AG10803 (cell line): ENCODE measurements at places on chromosomes 4 and X.
A peak's percentile ranks its signal among the peaks of the same experiment; 100 is the strongest.

DNA sequence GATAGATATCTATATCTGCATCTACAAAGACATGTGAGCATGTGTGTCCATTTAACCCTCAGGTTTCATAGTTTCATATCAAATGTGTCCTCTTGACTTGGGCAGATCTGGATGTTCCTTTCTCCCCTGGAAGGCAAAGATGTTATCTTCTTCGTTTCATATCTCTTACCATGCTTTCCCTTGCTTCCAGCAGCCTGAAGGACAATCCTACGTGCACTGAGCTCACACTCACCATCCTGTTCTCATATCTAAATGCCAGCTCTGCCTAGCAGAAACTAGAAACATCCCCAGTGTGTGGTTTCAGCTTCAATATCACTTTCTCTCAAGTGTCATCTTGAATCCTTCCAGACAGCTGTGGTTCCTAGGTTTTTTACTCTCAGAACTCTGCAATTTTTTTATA lies 66.2 kb downstream of the ZAR1 start:
- no peak for DNase-seq

- no peak for DNase-seq
These were observed 97.8 kb downstream of the WFS1 start for GRCh38 chr4:6367371-6367851.

DNA sequence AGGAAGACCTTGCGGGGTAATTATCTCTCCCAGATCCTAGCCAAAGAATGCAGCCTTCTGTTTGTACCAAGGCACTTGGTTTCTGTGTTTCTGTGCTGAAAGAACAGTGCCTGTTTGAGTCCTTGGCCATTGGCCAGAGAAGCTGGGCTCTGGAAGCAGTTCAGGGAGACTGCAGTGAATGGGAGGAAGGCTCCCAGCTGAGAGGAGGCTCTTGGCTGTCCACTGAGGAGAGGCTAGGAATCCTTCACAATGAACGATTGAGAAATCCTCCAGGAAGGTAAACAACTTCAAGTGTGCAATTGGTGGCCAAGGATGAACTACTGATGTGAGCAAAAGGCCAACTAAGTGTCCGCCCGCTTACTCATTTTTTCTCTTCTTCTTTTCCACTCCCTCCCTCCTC lies 61.3 kb downstream of the HS3ST1 start:
- no peak for DNase-seq

DNA sequence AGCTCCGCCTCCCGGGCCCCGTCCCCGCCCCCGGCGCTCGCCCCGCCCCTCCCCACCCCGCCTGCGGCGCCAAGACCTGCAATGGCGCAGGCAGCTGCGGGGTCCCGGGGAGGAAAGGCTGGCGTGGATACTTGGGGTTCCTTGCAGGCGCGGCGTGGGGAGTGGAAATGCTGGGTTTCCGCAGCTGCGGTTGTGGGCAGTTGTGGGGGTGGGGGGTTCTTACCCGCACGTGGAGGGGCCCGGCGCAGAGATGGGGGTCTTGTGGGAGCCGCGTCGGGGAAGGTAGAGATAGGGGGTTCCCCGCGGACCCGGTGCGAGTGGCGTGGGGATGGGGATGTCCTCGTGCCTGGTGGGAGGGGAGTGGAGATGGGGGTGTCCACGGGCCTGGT lies 680 bp upstream of the ASMTL start:
- DNase-seq = no peak

GRCh38 chr4:75158451-75158850 lies 225.5 kb downstream of the PARM1 start:
- no peak for DNase-seq

DNA sequence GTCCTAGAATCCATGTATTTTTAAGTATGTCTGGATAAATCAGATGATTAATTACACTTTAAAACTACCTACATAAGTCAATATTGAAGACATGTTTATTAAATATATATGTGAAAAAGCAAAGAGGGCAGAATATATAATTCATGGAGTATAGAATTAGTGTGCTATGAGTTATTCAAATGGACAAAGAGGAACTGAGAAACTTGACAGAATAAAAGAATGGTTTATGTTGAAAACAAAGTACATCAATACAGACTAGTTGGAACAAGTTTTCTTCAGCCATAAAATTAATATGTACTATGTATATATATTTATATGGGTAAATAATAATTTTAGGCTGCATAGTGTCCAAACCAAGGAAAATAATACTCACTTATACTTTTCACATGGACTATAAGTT lies 173.5 kb downstream of the NPFFR2 start:
- no peak for DNase-seq

DNA sequence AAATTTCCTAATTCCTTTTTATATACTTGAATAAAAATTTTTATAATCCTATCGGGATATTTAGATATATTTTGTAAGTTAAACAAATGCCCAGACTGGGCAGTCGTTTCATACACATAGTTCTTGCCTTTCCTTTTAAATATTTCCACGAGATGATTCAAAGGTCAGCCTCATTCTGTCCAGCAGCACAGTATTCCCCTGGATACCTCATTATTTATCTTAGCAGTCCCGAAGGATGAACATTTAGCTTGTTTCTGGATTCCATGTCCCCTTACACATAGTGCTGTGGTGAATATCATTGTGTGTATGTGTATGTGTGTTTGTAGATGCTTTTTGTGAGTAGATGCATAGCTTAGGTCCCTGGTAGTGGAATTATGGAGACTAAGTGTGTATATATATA lies 38.3 kb downstream of the RAPGEF2 start:
- DNase-seq = no peak

- DNase-seq = no peak
These were observed 53.0 kb downstream of the HAND2 start for GRCh38 chr4:173477016-173477415.

DNA sequence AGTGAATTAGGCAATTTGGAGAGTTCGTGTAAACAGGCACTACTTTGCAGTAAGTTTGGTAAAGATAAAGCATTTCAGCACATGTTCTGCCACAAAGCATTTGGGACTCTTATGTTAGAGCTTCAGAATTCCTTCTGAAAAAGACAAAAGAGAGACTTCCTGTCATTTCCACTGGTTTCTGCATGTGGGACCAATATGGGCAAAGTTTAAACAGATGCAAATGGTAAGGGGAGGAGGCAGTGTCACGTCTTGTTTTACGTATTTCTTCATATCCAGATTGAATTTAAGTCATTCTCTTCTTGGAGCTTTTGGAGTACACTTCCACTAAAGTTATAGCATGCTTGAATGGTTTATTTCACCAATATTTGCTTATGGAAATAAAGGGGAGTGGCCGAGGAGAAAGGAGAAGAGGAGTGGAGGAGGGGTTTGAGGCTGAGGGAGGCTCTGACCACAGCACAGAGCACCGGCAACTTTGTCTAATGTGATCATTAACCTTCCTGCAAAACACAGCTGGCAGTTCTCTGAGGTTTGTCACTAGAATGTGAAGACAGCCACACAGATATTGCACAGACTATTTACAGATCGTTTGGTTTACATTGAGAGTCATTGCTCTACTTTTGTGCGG lies at the start of gene APELA:
Gene APELA, plus strand, starts transcription at position 479 of the 625 bp plus-strand sequence. CDS start 154 bp downstream, outside the sequence.
- peak; percentile 16 for DNase-seq

- no peak for DNase-seq
These were observed 273.2 kb downstream of the ADGRL3 start for GRCh38 chr4:61473306-61473705.

- no peak for DNase-seq
These were observed 30.5 kb downstream of the F11 start for GRCh38 chr4:186296481-186296880.

- no peak for DNase-seq
These were observed 135.5 kb downstream of the ARHGAP24 start for GRCh38 chr4:85610450-85610849.

- peak; percentile 81 for DNase-seq
These were observed 60.5 kb downstream of the MSX1 start for GRCh38 chr4:4919927-4920326.

DNA sequence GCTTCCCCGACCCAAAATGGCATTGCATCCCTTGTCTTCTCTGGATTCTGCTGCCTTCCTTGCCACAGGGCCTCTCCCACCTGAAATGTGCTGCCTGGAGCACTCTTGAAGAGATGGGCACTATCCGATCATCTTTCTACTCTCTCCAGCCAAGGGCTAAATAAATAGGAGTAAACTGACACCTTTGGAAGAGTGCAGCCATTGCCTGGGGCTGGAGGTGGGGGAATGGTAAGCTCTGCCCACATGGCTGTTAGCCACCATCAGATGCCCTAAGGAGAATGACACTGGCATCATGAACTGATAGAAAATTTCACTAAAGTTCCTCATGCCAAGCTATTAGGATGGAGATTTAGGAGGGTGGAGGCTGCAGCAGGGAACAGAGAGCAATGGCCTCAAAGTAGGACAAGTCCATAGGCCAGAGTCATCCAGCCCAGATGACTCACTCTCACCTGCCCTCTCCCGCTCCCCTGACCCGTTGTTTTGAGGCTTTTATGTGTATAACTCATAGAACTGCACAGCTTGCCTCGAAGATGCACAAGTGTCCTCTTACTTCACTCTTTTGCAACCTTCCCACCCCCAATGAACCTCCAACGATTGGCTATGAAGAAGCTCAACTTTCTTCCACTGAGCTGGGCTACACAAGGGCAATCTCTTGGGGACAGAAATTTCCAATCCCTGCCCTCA lies 822 bp upstream of the PFKFB1 start:
- DNase-seq = no peak

DNA sequence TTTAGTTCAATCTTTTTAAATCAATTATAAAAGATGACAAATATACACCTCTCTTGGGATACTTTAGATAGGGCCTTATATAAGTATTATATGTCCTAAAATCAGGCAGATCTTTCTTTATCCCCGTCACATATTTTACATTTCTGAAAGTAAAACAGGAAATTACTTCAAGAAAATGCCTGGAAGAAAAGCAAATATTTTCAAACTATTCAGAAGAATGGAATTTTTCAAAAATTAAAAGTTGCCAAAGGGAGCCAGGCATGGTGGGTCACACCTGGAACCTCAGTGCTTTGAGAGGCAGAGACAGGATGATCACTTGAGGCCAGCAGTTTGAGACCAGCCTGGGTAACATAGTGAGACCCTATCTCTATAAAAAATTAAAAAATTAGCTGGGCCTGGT lies 34.4 kb downstream of the MGARP start:
- peak; percentile 70 for DNase-seq

GRCh38 chrX:71056867-71057266 lies 11.3 kb downstream of the SNX12 start:
- DNase-seq = peak; percentile 61

DNA sequence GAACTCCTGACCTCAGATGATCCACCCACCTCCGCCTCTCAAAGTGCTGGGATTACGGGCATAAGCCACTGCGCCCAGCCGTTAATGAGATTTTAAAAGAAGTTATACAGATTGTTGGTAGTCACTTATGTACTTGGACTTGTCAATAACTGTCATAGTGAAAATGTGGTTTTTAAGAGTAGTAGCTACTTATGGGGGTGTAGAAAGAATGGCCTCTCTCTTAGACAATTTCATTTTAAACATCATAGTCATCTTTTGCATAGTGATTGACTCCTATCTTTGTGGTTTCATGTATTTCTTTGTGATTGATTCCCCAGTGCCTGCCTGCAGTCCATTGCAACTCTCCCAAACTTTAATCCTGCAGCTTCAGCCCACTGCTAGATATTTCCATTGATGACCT lies 17.4 kb downstream of the FAM199X start:
- no peak for DNase-seq

DNA sequence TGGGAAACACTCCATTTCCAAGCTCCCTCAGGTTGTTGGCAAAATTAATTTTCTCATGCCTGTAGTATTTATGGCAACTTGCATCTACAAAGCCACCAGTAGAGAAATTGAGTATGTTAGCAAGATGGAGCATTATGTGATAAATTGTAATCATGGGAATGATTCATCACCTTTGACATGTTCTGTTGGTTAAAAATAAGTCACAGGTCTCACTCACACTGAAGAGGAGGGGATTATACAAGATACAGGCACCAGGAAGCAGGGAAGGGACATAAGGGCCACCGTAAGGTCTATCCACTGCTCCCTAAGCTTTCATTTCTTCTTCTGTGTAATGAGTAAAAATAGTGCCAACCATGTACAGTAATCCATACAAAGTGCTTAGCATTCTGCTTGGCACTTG lies 313.0 kb downstream of the GBA3 start:
- no peak for DNase-seq

GRCh38 chrX:128106630-128107029 lies 54.4 kb upstream of the ACTRT1 start:
- DNase-seq = no peak

GRCh38 chr4:173493041-173493440 lies 37.0 kb downstream of the HAND2 start:
- no peak for DNase-seq

GRCh38 chr4:7526491-7526890 lies 91.8 kb upstream of the PSAPL1 start:
- no peak for DNase-seq

DNA sequence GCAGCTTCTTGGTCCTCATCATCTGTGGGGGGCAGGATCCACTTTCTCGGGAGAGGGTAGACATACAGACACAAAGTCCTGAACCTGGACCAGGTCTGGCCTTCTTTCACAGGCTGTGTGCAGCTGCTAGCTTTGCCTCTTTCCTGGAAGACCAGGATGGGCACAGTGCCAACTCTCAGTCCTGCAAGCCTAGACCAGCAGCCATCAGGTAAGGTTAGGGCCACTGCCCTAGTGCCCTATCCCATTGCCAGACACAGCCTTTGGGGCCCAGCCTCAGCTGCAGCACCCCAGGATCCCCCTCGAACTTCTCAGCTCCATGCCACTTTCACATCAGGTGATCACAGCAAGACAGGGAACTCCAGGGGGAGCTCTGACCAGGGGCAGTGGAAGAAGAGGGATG lies 38.4 kb downstream of the ZNF185 start:
- no peak for DNase-seq

DNA sequence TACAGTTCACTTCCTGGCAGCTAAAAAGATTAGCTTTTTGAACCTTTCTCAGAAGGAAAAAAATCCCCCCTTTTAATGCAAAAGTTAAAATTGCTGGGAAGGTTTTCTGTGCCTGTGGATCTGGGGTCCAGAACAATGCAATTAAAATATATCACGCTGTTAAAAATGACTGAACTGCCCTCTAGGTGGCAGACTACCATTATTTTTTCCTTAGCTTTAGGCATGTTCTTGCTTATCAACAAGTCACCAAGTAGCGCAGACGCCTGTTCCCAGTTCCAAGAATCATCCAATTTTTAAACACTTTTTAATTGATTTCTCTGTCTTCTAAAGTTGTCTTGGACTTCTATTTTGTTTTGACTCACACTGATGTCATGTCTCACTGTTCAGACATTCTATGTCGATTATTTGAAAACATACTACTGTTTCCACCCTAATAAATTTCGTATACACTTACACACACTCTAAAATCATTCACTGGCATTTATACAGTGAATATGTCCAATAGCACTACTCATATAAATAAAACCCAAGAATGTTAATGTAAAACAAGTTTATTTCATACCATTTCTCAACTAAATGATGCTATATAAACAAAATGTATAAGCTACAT lies 661.6 kb downstream of the RAPGEF2 start:
- DNase-seq = peak; percentile 12

DNA sequence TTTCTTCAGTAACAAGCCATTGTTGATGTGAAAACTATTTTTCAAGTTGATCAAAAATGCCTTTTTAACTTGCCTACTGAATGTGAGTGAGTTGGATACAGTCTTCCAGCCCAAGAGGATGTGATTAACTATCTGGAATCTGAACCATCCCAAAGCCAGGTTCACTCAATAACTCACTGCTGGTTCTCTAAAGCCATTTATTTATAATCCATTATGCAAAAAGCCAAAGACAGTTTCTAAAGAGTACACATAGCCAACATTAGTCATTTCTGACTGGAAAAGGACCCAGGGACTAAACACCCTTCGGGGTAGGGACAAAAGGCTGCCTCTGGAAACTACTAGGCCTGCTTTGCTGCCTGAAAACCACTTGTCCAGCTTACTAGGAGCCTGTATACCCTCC lies 109.6 kb downstream of the SHROOM4 start:
- DNase-seq = peak; percentile 57
